ENCODE measurements at places on chromosomes 13 and 19.

DNA sequence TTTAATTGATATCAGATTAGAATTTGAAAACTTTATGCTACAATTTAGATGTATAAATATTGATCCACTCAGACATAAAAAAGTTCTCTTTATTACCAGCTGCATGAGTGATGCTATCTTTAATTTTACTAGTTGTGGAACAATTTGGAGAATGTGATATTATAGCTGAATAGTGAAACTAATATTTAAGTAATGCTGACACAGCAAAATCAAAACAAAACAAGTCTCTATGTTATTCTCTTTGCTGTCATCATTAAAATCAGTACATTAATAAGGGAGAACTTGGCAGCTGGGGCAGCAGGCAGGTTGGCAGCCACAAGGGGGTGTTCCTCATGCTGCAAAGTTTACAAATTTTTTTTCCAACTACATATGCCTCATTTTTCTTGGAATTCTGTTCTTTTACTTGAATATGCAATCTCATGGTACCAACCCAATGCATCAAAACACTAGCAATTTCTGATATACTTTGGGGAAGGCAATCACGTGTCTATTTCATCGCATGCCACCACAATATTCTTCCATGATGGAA lies 585.3 kb downstream of the FGF9 start:
- DNase-seq, result no peak

- no peak for DNase-seq
These were observed 6.3 kb downstream of the TBCB start for GRCh38 chr19:36121486-36122124.

GRCh38 chr13:93476175-93476574 lies 249.6 kb downstream of the GPC6 start:
- peak; percentile 92 for DNase-seq

DNA sequence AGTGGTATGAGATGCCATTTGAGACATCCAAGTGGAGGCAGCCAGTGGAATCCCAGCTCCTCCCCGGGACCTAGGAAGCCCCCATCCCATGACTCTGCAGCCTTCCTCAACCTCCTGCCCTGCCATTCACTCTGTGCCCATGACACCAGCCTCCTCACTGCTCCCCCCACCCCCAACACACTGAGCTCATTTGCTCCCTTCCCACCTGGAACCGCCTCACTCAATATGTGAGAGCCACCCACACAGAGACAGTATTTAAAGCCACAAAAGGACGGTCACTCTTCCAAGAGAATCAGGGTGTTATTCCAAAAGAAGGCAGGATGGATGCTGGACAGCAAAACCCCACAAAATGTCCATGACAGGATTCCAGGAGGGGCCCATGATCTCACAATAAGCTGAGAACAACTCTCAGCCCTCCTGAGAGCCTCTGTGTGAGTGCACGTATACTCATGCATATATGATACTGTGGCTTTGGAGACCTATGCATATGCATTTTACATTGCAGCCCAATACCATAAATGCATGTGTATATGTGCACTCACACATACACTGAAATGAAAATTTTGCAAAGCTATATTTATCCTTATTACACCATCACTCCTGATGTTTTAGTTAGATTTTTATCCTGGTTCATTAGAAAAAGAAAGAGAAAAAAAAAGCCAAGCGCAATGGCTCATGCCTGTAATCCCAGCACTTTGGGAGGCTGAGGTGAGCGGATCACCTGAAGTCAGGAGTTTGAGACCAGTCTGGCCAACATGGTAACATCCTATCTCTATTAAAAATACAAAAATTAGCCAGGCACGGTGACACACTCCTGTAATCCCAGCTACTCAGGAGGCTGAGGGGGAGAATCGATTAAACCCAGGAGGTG lies 10.8 kb upstream of the RANBP3 start:
- DNase-seq, result no peak

- DNase-seq, result no peak
These were observed 9.8 kb downstream of the ZSWIM4 start for GRCh38 chr19:13804830-13805683.

- no peak for DNase-seq
These were observed 11.7 kb downstream of the RAP2A start for GRCh38 chr13:97445522-97446187.

GRCh38 chr13:43830497-43830881 lies 43.7 kb upstream of the ENOX1 start:
- DNase-seq, result peak; percentile 87

GRCh38 chr13:40192858-40193257 lies 473.6 kb downstream of the FOXO1 start:
- no peak for DNase-seq

DNA sequence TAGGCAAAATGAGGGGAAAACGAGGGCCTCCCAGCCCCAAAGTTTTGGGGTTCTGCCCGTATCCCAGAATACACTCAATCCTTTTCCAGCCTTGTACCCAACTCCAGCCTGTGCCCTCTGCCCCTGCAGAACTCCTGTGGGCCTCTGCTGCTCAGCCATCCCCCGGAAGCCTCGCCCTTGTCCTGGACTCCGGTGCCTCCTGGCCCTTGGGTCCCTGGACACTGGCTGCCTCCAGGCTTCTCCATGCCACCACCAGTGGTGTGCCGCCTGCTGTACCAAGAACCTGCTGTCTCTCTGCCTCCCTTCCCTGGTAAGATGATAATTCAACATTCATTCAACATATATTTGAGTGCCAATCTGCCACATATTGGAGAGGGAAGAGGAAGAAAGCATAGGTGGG lies 3.8 kb downstream of the DMRTC2 start:
- no peak for DNase-seq

DNA sequence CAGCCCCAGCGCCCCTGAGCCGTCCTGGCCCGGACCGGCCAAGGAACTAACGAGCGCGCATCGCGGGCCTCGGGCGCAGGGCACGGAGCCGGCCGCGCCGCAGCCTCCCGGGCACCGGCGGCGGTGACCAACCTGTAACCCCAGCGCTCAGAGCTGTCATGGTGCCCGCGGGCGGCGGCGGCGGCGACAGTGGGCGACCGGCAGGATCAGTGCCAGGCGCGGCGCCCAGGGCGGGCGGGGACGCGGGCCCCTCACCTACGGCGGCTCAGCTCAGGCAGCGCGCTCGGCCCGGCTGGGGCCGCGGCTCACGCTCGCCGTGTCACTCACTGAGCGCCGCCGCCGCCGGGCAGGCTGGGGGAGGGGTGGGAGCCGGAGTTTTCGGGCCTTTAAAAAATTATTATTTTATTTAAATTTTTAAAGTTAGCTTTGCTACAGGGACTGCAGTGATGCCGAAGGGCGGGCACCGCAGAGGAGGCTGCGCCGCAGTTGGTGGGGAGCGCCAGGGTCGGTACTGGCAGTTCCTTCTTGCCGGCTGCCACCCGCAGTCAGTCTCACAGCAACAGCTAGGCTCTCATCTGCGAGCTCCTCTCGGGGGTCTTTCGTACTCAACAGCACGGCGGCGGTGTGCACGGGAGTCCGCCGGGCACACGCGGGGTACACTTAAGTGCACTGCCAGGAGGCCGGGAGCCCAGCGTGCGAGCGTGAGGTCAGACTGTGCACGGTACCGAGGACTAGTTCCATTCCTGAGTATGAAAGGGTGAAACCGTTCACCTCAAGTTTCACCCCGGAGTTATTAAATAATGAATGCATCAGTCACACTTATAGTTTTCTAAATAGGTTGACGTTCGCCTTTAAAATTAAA lies at the start of gene NALCN:
NALCN (minus strand) TSS at position 328 of the 862 bp plus-strand sequence. CDS start 17,382 bp downstream, outside the sequence.
- peak; percentile 13 for DNase-seq

GRCh38 chr19:3494051-3494450 lies 6.4 kb downstream of the DOHH start:
- DNase-seq, result no peak

DNA sequence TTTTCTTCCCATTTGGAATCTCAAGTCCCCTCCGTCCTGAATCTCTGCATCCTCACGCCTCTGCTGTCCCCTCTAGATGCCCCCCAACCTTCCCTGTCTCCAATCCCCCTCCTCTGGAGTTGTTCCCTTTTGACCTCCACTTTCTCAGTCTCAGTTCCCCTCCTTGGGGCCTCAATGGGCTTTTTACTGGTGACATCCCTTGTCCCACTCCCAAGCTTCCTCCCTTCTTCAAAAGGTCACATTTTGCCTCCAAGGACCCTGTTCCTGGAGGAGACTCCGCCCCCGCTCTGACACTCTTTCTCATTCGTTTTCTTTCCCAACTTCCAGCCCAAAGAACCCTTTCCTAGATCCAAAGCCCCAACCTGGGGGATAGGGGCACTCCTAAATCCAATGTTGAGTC lies 1.0 kb downstream of the AP2S1 start:
- DNase-seq, result no peak

- DNase-seq, result peak; percentile 54
These were observed 404 bp downstream of the C19orf44 start for GRCh38 chr19:16496613-16496983.

- no peak for DNase-seq
These were observed 492.9 kb downstream of the PCDH20 start for GRCh38 chr13:60922576-60923231.

DNA sequence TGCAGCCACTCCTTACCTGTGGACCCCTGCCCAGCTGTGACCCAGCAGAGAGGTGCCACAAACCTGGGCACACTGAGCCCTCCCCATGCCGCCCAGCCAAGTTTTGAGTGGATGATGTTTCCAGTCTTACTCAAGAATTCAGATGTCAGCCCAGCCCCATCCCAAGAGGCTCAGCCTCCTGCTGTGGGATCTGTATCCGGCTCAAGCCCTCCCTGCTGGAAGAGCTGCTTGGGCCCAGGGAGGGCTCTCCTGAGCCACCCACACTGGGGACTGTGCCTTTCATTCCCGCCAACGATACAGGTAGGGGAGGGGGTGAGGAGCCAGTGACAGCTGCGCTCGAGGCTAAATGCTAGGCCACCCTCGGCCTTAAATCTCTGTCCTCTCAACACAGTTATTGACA lies 5.9 kb upstream of the SLC7A9 start:
- no peak for DNase-seq

GRCh38 chr19:43747557-43748204 lies 7.1 kb downstream of the SMG9 start:
- DNase-seq, result no peak

GRCh38 chr13:98965325-98965724 lies 12.5 kb downstream of the DOCK9 start:
- no peak for DNase-seq

DNA sequence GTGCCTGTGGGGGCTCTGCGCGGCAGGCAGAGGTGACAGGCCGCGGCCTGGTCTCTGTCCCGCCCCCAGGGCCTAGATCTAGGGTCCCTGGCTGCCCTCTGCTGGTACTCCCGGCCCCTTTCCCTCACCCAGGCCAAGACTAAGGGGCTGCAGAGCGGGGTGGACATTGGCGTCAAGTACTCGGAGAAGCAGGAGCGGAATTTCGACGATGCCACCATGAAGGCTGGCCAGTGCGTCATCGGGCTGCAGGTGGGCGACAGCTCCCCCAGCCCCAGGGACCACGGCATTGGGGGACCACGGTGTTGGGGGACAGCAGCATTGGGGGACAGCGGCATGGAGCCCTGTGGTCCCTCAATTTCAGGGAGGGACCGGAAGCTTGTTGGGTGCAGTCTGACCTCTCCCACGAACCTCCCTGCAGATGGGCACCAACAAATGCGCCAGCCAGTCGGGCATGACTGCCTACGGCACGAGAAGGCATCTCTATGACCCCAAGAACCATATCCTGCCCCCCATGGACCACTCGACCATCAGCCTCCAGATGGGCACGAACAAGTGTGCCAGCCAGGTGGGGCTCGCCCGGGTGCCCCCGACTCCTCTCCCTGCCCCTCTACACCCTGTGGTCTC lies 3.8 kb upstream of the ABCA7 start:
- no peak for DNase-seq

GRCh38 chr13:108996430-108996829 lies 367.0 kb downstream of the MYO16 start:
- no peak for DNase-seq

GRCh38 chr13:87087741-87088140 lies 583.4 kb upstream of the SLITRK5 start:
- no peak for DNase-seq

DNA sequence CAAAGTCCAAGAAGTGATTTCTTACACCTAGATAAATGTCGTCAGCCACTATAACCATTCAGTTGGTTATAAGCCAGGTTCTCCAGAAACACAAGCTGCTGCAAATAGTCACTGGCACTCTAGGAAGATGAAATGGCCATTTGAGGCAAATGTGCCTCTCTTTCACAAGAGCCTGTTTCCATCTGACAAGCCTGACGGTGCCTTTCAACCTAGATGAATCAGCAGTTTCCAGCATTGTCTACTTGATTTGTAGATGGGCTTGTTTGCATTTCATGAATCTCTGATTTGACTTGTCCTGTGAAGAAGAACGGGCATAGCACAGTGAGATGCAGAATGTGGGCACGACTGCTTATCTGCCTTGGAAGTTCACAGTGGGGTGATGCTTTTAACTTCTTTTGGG lies 327.2 kb downstream of the LMO7 start:
- no peak for DNase-seq

GRCh38 chr19:54178581-54179261 lies 5.8 kb upstream of the TMC4 start:
- no peak for DNase-seq

DNA sequence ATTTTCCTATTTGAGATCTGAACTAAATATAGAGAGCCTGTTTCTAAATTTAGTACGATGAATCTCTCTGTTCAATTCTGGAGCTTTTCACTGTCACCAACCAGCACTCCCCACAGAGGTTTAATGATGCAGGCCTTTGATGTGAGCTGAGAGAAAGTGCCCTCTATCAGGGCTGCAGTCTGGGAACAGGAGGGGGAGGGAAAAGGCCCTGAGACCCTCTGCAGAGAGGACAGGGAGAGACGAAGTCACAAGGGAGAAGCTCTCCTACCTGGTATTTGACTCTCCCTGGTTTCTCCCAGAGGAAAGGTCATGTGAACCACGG lies 206.8 kb upstream of the SOX1 start:
- no peak for DNase-seq

- peak; percentile 47 for DNase-seq
These were observed 294.8 kb downstream of the TSHZ3 start for GRCh38 chr19:31054430-31054829.

All from fibroblast of gingiva (primary cell).